ENCODE measurements at places on chromosomes 4 and X.

GRCh38 chr4:65665771-65666523, 4.3 kb downstream of the EPHA5 start:
- no peak for DNase-seq

DNA sequence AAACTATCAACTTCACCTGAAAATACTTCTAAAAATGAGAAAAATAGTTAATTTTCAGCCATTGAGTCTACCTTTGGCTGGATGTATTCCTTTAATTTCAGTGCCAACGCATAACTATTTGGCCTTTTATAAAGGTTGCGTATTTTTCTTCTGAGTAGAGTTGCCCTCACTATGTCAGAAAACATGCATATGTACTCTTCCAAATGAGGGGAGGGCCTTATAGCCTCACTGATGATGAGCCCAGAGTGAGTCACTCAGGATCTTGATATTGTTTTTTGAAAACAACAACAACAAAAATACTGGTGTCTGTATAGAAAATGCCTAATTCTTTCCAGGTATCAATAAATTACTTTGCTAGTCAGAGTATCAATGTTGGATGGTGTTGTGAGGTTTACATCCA, 349.3 kb downstream of the FBXO8 start:
- no peak for DNase-seq

DNA sequence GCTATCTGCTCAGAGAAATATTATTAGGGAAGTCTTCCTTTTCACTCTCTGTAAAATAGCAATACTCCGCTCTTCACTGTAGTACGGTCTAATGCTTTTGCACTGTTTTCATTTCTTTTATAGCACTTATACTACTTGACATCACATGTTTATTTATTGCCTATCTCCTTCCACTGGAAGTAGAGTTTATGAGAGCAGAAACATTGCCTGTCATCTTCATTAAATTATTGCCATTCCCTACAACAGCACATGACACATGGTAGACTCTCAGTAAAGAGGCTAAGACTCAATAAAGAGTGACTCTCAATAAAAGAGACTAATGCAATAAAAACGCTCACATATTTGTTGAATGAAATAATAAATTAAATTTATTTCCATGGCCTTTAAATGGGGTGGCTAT, 241.3 kb upstream of the MAGEC2 start:
- DNase-seq, result no peak

DNA sequence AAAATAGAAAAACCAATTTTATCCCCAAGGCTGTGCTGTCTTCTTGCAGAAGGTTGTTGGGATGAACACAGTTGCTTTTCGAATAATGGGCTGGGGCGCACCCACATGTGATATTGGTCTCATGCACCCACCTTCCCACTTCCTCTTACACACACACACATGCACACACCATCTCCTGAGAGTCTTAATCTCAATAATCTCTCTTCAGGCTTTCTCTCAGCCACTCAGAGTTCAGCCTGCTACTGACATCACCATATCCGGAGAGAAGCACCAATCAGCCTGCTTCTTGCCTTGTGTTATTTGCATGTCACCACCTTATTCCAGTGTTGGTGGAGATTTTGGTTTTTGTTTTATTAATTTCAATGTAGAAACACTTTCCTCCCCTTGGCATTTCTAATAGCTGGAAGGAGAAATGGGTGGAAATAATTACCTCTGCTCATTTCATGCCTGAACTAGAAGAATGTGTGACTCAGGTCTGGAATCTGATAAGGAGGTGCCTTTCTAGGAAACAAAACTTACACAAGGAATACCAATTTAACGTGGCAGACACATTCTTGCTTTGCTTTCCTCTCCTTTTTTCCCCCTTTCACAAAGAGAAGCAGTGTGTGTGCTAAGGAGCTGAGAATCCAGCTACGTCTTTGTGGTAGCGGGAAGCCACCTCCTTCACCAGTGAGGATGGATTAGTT, 400.2 kb downstream of the MID1IP1 start:
- DNase-seq, result no peak

DNA sequence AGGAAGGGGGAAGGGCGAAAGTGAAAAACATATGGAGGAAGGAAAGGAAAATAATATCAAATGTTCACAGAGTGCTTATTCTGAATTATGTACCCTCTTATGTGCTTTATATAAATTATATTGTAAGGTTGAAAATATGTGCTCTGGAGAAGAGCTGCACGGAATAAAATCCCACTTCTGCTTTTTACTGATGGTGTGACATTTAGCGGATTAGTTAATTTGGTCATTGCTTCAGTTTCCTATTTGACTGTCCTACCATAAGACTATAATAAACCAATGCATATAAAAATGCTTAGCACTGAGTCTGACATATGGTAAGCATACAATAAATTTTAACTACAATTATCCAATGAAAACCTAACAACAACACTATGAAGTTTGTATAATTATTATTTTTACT, 86.2 kb downstream of the NPFFR2 start:
- no peak for DNase-seq

DNA sequence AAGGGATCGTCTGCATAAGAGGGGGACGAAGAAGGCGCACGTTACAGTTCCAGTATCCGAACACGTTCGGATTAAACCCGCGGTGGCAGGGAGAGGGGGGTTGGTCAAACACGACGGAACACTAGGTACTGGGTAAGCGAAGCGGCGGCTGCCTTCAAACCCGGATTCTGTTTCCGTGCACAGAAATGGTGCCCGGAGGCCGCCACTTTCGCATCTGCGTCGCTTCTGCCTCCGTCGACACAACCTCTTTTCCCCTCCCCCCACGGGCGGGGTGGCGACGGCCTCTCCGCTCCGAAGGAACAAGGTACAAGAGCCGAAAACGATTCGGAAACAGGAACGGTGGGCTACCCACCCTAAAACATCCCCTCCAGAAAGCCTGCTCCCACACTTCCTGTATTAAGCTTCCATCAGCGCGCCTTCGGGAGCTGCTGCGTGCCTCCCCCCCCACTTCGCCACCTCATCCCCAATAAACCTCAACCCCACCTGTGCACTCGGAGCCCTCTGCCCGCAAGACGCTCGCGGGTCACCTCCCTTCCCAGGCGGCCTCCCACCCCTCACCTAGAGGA, 667 bp downstream of the G3BP2 start:
- peak; percentile 66 for DNase-seq

- no peak for DNase-seq
These were observed 22.7 kb downstream of the PALLD start for GRCh38 chr4:168519576-168519975.

DNA sequence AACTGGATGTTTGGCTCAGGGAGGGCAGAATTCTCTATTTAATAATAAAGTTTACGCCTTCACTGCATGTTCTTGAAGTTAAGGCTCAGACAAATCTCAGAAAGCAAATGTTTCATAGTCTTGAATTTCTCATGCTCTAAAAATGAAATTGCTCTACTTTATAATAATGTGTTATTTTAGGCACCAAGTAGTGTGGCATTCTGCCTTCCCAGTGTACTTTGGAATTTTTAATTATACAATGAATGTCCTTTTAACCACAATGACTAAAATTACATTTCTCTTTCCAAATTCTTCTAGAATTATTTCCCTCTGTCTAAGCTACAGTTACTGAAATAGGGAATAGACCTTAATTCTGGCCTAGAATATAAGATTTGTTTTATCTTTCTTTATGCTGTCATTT, 97.9 kb upstream of the PDE5A start:
- DNase-seq, result no peak

GRCh38 chr4:89469930-89470375, 162.4 kb upstream of the GPRIN3 start:
- no peak for DNase-seq

- no peak for DNase-seq
These were observed 8.5 kb upstream of the ERCC6L start for GRCh38 chrX:72247206-72247942.

GRCh38 chrX:9952300-9952699, 14.9 kb upstream of the CLDN34 start:
- no peak for DNase-seq

DNA sequence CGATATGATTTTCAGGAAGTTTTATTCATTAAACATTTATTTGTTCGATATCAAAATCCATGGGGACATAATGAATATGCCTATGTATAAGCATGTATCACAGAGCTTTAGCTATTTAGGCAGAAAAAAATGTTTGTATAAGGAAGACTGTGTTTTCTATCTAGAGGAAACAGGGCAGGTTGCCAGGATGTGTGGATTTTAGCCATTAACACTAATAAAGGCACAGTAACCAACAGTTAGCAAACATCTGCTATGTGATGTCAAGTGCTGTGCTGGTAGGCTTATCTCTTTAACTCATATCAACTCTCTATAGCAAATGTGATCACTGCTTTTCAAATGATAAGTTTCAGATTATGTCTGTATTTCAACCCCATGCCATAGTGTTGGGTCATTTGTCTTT, 708.9 kb upstream of the HS3ST1 start:
- no peak for DNase-seq

DNA sequence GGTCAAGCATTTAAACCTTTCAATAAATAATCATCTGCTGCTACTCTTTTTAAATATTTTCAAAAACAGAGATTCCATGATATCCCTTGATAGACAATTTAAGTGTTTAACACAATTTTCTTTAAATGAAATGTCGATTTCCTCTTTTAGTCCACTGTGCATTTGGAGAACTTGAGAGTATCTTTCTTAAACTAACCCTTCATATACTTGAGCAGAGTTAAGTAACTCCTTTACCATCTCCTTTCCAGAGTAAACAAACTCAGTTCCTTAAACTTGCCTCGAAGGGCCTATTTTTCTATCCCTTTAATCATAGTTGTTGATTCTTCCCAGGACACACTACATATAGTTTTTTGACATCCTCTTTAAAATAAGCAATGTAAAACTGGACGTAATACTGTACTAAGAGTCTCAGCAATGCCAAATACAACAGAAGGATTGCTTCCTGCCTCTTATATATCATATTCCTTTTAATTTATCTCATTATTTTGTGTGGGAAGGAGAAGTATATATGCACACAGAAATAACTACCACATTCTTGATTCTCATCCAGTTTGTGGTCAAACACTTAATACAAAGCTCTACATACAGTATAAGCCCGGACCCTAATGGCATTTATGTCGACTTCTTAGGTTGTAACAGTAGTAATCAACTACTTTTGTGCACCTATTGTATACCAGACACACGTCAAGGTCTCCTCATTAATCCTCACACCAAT, 22.8 kb downstream of the RAB28 start:
- DNase-seq, result no peak

GRCh38 chr4:142528433-142528832, 317.7 kb downstream of the INPP4B start:
- DNase-seq, result no peak

- DNase-seq, result no peak
These were observed 74.5 kb downstream of the MGST2 start for GRCh38 chr4:139740121-139740520.

GRCh38 chrX:2387614-2388239, 113.0 kb downstream of the DHRSX start:
- no peak for DNase-seq
